ENCODE measurements at places on chromosomes 7 and 10.

- DNase-seq, result no peak
These were observed 14.0 kb downstream of the IMPDH1 start for GRCh38 chr7:128395748-128396147.

GRCh38 chr10:94358480-94358879 is 4.3 kb downstream of the NOC3L start:
- DNase-seq, result no peak

DNA sequence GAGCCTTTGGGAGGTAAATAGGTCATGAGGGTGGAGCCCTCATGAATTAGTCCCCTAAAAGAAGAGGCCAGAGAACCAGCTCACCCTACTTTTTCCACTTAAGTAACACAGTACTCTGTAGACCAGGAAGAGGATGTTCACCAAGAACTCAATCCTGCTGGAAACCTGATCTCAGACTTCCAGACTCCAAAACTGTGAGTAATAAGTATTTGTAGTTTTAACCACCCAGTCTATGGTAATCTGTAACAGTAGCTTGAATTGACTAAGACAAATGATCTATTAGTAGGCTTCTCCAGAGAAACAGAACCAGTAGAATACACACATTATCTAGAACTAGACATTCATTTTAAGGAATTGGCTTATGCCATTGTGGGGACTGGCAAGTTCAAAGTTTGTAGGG is 51.5 kb downstream of the ANKMY2 start:
- no peak for DNase-seq

DNA sequence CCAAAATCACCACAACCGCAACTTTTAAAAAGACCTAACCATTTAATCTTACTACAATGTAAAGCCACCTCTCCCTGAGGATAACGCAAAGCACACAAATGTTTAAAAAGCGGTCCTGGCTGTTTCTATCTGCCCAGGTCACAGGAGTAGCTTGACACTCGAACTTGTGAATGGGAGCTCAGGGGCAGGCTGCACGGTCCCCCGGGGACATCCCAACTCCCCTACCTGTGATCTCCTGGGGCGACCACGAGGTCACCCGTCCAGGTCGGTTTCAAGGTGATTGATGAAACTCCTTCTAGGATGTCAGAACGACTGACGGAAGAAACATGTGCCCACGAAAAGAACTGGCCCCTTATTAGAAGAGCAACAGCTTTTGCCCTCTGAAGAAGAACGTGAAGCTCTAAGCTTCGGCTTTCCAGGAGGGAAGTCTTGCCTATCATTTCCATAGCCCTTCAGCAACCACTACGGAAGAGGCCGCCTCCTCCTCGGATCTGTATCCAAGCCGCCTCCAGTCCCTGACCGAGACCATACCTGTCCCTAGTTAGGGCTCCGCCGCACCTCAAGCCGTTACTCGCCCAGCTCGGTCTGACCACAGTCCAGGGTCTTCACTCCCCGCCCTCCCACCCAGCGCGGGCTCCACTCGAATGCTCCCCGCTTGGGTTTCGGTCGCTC is 459 bp downstream of the CYCS start:
- no peak for DNase-seq

DNA sequence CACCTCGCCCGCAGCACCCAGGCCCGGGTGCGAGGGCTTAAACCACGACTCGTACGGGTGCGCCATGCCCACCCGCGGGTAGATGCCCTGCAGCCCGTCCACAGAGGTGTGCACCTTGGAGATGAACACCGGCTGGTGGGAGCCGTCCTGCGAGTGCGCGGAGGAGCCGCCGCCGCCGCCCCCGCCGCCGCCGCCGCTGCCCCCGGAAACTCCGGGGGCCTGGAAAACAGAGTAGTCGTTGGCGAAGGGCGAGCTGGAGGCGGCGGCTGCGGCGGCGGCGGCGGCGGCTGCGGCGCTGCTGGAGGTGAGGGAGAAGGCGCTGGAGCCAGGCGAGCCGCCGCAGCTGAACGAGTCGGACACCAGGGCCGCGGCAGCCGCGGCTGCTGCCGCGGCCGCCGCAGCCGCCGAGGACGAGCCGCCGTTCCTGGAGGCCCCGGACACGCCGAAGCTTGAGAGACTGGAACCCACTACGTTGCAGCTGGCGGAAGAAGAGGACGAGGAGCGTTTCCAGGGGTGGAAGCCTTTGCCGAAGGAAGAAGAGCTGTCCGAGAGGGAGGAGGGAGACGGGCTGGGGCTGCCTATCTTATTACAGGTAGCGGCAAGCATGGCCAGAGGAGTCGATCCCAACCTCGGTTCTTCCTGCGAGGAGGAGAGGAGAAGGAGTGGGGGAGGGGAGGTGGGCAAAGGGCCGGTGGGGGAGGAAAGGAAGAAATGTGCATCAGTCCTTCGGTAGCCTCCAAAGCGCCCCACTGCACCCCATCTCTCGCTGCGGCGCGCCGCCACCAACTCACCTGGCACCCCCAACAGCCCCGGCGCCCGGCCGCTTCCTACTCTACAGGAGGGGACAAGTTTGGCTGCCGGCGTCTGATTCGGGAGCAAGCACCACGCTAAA is 1.3 kb downstream of the SP8 start:
- DNase-seq, result no peak

GRCh38 chr10:72736828-72737220 is 44.9 kb downstream of the MCU start:
- DNase-seq, result no peak

GRCh38 chr7:108335269-108335918 is 120.8 kb downstream of the NRCAM start:
- no peak for DNase-seq

Data from activated T-helper 1 cell treated with anti-CD3 and anti-CD28 coated beads, Interleukin-2, amount 50 U/mL, for 16 hours (primary cell).